GM03348 (cell line): ENCODE measurements at places on chromosomes 5 and 9.

DNA sequence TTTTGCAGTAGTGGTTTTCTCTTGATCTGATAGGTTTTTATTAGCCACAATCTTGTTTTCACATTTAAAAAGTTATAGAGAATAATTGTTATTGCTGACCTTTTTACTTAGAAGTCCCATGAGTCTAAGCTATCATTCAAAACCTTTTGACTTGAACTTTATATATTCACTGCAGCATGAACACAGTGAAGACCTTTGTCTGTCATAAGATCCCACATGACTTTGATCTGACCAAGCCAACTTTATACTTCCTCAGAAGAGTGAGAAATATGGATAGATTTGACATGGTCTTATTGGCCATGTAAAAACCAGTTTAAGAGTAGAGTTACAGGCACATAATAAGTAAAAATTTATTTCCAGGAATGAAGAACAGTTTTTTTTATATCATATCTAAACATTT lies 34.1 kb downstream of the RAD1 start:
- DNase-seq = no peak

- DNase-seq = no peak
Measured at GRCh38 chr5:102623329-102624065, 124.7 kb upstream of the SLCO6A1 start.

DNA sequence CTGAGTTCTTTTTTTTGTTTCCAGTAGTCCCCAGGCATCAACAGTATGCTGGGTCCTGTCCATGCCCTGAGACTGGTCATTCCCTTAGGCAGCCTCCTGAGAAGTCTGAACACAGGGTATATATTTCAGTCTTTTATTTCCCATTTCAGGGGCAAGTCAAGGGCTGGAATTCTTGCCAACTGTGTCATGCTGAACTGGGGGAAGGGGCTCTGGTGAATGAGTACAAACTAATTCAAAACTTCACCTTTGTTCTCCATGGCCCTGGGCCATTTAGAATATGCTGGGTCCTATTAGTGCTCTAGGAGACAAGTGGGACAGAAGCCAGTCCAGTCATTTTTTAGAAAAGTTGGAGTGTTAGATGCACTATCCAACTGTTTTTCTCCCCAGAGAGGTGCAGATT lies 170.3 kb downstream of the TMC1 start:
- no peak for DNase-seq

DNA sequence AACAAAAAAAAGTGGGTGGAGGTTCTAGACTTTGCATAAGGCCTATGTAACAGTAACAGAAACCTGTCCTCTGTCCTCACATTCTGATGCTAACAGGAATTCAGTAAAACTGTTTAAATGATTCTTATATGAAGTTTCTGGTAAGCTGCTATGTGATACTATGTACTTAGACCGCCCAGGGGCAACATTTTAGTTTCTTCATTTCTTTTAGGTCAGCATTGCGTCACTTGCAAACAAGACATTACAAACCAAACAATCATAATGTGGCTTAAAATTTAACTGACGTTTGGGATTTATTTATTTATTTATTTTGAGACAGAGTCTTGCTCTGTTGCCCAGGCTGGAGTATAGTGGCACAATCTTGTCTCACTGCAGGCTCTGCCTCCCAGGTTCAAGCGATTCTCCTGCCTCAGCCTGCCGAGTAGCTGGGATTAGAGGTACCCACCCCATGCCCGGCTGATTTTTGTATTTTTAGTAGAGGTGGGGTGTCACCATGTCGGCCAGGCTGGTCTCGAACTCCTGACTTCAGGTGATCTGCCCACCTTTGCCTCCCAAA lies 44.3 kb downstream of the TENT4A start:
- DNase-seq = no peak

- no peak for DNase-seq
Measured at GRCh38 chr9:30913331-30913730, 1471.1 kb upstream of the ACO1 start.

DNA sequence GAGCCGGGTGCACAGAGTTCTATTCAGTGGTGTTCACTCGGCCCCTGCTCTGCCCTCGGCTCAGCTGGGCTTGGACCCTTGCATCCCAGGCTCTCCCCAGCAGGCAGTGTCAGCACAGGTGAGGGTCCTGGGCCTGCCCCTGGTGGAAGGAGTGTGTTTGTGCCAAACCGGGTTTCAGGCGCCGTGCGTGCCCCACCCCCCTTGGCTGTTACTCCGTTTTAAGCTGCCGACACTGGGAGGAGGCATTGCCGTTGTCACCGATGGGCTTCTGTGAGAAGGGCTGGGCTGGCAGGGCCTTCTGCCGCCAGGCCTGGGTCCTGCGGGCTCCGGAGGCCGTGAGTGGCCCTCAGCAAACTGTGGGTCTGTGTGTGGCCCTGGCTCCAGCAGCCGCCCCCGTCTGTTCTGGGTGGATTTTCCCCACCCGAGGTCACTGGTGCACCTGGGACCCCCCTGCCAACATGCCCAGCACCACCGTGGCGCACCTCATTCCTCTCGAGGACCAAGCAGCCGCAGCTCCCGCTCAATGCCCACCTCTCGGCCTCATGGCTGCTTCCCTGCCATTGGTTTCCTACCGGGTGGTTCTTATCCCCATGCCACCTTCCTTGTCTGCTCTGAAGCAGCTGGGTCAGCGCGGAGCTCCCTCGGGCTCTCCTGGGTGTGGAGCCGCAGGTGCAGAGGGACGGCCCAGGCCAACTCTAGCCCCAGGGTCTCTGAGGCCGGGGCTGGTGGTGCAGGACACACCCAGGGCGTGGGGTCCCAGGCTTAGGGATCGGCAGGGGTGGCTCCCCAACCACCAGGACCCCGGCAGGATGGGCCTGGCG lies 44.3 kb upstream of the EXOC3 start:
- DNase-seq = no peak

DNA sequence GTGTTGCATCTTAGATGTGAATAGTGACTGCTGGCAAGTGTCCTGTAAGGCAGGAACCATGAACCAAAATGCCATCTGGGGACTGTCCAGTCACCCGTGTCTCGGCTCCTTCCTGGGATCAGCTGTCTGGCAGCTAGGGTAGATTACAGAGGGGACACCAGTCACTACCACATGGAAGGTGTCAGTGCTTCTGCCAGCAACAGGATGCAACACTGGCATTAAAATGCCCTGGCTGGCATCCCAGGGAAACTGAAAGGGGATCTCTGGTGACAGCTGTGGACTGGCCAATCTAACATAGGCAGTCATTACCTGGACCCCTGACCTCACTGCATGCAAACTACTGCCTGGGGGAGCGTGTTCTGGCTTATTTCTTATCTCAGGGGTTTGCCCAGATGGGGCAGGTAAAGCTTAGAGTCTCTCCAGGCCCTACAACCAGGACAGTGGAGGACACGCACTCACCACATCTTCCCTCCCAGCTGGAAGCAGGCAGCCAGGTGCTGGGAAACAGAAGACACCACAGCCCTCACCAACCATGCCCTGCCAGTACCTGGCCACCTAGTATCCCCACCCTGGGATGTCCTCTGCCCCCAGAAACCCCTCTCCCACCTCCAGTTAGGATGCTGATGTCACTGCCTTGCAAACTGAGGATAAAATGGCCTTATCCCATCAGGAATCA lies 83.8 kb downstream of the SEMA4D start:
- no peak for DNase-seq

DNA sequence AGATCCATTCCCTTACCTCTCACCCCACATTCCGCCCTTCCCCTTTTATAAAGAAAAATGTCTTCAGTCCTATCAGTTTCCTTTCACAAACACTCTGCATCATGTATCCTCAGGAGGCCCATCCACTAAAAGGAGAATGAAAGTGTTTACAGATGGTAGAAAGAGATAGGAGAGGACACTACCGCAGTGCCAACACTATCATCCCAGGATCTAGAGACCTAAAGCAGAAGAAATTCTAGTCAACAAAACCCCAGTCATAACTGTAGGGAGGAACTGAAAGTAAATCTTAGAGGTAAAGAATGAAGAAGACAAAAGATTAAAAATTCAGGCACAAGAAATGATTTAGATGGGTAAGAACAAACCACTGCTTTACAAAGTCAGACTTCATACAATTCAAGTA lies 114.1 kb downstream of the MLLT3 start:
- no peak for DNase-seq

DNA sequence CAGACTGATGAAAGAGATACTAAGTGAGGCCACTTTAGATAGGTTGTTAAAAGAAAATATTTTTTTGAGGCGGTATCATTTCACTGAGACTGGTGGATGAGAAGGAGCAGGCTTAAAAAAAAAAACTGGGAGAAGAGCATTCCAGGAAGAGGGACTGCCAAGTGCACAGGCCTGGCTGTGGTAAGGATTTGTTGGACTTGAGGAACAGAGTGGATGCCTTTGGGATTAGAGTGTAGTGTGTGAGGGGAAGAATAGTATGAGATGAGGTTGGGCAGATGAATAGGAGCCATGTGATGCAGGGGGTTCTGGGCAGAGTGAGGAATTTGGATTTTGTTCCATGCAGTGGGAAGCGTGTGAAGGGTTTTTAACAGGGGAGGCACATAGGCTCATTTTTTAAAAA lies 57.9 kb downstream of the PBX3 start:
- DNase-seq = peak; percentile 83

GRCh38 chr9:98702835-98703380 lies 5.8 kb downstream of the GABBR2 start:
- DNase-seq = no peak

GRCh38 chr9:134046894-134047681 lies 20.7 kb downstream of the BRD3 start:
- no peak for DNase-seq

DNA sequence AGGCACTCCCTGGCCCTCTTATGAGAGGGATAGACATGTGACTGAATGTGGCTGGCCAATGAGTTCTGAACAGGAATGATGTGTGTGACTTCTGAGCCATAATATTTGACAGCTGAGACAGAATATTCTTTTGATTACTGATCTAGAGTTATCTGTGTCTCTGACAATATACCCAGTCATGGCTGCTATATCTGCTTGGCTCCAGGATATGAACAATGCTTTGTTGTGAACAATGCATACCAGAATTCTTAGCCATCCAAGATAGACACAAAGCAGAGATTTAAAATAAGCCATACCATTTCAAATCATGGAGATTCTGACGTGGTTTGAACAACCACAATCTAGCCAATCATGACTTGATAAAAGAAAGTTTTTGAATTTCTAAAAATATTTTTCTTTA lies 840.3 kb upstream of the SEMA6A start:
- no peak for DNase-seq

- DNase-seq = no peak
Measured at GRCh38 chr9:90827181-90827871, 25.7 kb downstream of the SYK start.
